MM.1S (cell line): ENCODE measurements at places on chromosomes 3 and 15.
A peak's percentile ranks its signal among the peaks of the same experiment; 100 is the strongest.

GRCh38 chr3:23856286-23856685 lies 50.5 kb downstream of the UBE2E1 start:
- no peak for DNase-seq

GRCh38 chr3:119145500-119146167 lies at the start of gene TEX55:
Gene TEX55 (plus strand): TSS chr3:119146165. CDS start chr3:119146190, 25 bp downstream.
- DNase-seq, result peak; percentile 24

- peak; percentile 87 for DNase-seq
Observed at GRCh38 chr15:74776821-74777768, 4.8 kb upstream of the CSK start.

GRCh38 chr3:146896711-146897110 lies 291.6 kb upstream of the PLSCR5 start:
- DNase-seq, result no peak

DNA sequence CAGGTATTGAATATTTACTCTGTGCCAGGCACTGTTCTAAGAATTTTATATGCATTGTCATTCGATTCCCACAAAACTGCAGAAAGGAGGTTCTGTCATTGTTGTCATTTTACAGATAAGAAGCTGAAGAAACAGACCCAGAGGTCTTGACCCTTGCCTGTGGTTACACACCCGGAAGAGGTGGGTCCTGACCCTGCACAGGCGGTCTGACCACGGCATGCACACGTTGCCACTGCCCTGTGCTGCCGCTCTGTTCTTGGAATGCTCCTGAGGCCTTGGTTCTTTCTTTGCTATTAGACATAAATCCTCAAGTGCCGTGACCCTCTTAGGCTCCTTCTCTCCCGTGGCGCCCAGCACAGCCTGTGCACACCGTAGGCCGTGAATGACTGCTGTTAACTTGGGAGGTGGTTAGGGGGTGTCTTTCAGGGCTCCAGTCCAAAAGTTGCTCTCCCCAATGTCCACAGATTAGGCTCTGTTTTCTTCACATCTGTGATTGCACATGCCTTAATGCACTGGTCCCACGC lies 74.1 kb upstream of the PLXNA1 start:
- DNase-seq, result peak; percentile 65

DNA sequence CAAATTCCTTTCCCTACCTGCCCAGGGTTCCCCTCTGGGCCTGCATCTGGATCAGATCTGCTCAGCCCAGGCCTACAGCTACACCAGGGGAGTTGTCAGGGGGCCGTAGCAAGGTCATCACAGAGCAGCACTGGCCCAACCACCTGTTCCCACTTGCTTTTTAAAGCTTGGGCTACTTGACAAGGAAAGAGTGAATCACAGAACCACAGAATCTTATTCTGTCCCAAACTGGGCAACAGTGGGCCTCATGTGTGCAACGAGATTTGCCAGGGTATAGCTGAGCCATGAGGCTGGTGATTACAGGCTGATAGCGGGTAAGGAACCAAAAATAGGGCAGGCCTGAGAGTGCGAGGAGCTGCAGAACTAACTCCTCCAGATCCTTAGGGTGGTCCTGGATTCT lies 66.7 kb downstream of the MYLK start:
- no peak for DNase-seq

GRCh38 chr3:113165841-113166240 lies 45.5 kb upstream of the BOC start:
- no peak for DNase-seq

DNA sequence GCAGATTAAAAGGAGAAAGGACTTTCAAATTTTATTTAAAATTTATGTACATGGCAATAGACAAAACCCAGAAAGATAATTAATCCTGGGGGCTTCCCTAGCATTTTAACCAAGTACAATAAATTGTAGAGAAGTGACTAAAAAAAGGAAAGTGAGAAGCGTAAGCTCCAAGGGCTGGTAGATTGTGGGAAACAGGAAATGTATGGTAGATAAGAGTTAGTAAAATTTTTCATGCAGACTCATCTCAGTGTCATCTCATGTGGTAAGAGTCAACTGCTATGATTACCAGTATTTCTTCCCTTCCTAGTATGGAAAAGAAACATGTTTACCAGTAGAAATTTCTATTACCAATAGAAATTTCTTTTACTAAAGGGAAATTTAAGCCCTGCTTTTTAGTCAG lies 464.3 kb upstream of the AGTR1 start:
- DNase-seq, result no peak

- DNase-seq, result no peak
Observed at GRCh38 chr3:61667383-61667782, 106.0 kb downstream of the PTPRG start.

DNA sequence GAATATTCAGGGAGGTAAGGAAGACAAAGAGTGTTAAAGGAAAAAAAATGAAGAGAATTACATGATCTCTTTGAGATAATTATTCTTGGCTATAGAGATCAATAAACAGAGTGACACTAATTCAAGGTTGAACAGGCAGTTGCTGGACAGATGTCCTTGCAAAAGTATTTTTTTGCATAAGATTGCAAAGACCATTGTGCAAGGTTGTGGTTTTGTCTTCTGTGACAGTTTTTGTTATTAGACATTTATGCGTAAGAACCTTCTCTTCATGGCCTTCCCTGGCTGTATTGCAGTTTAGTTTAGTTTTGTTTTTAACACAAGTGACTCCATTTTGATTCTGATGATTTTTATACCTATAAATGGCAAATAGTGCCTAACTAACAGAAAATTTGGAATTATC lies 682.8 kb upstream of the ARPP21 start:
- DNase-seq, result no peak

GRCh38 chr3:122519693-122520092 lies 5.0 kb upstream of the KPNA1 start:
- DNase-seq, result no peak

DNA sequence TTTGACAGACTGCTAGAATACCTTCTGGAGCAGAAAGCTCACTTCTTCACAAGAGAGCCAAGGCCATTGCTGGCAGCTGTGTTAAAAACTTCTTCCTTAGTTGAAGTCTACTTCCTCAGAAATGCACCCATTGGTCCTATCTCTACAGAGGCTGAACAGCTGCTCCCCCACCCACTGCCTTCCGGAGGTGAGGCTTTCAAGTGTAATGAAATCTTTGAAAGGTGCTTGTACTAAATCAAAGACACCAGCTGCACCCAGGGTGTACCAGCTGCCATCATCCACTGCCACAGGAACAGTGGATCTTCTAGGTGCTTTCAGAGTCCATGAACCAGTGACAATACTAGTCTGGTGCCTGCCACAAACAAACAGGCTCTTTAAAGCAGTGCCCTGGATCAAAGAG lies 26.4 kb upstream of the HERC1 start:
- peak; percentile 27 for DNase-seq

- no peak for DNase-seq
Observed at GRCh38 chr15:66924889-66925288, 140.5 kb upstream of the SMAD3 start.

DNA sequence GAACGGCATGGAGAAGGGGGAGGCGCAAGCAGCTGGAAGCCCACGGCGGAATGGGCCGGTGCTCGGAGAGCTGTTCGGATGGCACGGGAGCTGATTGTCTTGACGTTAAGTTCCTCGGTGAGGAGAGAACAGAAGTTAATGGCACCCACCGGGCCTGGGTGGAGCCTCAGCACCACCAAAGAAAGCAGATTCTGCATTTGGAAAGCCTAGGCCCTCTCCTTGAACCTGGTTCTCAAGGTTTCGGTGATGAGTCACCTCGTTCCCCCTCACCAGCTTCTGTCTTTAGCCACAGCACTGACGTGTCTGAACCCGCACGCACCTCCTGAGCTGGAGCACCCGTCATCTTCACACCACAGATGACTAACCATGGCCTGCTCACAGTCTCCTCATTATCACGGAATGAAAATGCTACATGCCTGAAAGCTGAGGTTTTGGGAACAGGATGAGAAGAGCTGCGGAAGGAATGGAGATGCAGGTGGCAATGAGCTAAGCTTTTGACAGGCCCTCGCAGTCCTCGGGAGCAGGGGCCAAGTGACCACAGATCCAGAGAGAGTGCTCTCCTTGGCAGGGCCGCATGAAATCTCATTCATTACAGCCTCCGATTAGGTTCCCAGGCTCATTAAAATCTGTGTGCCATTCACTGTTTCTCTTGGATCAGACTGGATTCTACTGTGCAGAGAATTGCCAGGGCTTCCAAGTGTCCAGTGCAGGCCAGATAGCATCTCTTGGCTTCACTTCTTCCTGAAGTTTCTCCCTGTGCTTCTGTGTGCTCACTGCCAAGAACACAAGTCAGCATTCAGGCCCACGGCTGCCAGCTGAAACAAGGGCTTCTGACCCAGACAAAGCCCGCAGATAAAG lies 96.3 kb upstream of the DLG1 start:
- DNase-seq, result peak; percentile 2

DNA sequence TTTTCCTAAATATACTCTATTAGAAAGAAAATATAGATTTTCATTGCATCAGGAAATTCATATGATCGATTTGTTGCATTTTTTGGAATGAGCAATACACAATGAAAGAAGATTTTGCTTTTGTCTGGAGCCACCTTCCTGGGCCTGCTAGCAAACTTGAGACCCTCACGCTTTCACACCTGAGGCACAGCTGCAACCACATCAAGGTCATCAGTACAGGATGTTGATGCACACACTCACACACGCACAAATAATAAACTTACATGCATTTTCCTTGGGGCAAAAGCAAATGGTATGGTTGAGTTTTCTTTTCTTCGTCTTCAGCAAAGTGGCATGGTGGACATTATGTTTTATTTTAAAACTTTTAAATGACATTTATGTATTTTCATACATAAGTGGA lies 64.8 kb upstream of the SATB1 start:
- no peak for DNase-seq

DNA sequence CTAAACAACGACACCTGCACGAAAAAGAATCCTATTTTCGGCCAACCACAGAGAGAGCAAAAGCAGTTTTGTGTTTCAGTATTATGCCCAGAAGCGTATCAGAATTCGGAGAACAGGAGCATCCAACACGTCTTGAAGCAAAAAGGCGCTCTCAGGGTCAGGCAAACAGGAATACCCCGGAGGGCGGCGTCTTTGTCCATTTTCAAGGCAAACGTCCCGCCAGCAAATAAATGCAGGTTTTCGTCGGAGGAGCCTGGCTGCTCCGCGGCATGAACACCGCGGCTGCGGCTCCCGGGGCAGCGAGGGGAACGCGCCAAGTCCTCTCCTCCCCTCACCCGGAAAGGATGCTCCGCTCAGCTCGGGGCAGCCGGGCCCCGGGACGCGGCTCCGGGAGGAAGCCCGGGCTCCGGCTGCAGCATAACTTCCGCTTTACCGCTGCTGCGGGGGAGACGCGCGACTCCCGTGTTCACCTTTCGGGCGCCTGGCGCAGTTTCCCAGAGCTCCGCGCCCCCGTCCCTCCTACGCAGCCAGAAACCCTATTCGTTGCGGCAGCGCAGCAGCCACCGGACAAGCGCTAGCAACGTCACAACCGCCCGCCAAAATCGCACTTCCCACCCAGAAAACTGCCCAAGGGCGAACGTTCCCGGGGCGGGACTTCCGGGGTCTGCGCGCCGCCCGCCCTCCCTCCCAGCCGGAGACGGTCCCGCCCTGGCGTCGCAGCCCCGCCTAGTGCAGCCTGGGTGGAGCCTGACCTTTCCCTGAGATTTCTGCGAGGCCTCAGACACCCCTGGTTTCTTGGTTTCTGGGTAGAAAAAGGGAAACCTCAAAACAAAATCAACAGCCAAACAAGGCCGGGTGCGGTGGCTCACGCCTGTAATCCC lies at the start of gene RNF168:
TSS of gene RNF168 (minus strand) at position 573 of the 881 bp plus-strand sequence. CDS start 595 bp downstream, outside the sequence.
- peak; percentile 99 for DNase-seq

GRCh38 chr3:16875876-16876550 lies 8.7 kb upstream of the PLCL2 start:
- no peak for DNase-seq

- no peak for DNase-seq
Observed at GRCh38 chr15:55246567-55246966, 43.0 kb downstream of the RAB27A start.

DNA sequence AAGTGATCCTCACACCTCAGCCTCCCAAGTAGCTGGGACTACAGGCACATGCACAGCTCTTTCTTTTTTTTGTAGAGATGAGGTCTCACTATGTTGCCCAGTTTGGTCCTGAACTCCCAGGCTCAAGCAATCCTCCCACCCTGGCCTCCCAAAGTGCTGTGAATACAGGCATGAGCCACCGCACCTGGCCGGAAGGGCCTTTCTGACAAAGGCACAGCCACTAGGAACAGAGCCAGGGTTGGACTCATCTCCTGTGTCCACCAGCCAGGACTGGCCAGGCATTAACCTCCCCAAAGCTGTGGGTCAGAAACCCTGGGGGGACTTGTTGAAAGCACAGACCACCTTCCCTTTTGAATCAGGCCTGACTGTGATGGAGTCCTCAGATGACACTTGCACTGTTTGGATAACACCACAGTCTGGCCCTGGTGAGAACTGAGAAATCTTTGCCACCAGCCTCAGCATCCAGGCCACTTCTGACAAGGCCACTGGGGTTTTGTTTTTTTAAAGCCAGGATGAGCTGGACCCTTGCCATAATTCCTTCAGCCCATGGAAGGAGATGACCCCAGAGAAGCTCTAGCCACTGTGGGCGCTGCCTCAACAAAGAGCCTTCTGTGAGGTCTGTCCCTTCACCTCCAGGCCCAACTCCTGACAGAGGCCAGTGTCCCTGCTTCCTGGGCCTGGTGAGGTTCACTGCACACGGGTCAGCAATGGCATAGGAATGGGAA lies 4.8 kb downstream of the TKT start:
- no peak for DNase-seq

DNA sequence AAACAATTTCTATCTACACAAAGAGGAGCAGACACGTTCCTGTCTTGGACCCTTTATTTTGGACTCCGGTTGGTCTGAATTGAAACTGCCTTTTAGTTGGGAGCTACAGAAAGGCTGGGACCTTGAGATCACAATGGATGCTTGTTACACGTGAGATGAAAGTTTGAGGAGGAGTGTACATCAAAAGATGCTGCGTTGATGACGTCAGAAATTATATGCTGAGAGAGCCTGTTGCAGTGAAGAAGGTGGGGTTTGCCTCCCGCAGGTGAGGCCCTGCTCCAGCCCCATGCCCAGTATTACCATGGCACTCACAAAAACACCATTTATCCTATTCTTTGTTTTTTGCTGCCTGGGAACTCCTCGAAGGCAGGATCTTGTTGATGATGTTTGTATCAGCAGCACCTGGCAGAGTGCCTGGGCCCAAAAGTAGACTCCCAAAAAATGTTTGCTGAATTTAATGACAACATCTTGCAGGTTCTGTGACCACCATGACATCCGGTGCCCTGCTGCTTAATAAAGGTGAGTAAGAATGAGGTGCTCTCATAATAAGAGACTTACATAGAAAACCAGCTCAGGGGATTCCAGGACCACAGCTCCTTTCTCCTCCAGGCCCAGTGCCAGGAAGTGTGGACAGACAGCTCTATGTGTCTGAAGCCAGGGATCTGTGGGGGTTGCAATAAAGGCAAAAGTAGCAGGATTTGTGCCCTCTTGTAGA lies 136.1 kb upstream of the UBE2E1 start:
- no peak for DNase-seq

DNA sequence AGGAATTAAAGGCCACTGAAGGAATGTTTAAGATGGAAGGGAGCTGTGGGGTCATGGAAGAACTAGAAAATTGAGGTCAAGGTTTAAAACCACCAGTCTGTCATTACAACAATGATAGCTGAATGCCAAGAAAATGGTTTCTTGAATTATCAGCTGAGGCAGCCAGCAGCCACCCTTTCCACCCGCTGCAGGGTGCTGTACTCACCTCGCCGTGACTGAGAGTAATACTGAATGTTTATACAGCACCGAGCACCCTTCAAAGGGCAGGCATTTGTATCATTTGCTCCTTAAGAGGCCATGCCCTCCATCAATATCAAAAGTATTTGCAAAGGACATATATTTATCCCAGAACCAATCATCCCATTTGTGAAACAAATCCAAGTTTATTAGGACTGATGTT lies 402.8 kb downstream of the VPS13C start:
- DNase-seq, result no peak
